Stimulated activated CD4-positive, alpha-beta T cell treated with anti-CD3 and anti-CD28 coated beads, Interleukin-15, amount 100 ng/mL, for 1 hour (primary cell): ENCODE measurements at places on chromosomes 1 and 21.

DNA sequence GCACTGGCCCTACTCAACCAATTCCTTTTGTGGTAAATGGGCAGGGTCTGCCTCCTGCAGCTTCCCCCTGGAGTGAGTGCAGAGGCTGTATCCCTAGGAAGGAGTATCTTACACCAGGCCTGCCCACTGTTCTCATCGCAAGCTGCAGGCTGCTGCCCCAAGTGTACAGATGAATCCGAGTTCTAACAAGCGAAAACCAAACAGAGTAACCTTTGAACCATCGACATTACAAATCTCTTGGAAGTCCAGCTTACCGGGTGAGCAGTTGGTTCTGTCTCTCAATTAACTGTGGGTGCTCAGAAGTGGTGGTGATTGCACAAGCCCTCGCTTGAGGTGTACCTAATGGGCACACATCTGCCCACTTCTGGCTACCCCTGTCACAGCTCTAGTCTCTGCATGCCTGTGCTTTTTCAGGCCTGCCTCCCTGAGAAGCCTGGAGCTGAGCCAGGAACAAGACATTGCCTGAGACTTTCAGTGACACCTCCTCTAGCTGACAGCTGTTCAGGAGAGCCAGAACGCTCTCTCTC, 22.7 kb downstream of the INAVA start:
- no peak for DNase-seq

DNA sequence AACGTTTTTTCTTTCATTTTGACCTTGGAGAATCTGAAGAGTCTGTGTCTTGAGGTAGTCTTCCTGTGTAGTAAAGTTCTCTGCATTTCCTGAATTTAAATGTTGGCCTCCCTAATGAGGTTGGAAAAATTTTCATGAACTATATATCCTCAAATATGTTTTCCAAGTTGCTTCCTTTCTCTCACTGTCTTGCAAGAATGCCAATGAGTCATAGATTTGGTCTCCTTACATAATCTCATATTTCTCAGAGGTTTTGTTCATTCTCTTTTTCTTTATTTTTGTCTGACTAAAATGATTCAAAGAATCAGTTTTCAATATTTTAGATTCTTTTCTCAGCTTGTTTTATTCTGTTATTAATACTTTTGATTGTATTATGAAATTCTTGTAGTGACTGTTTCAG, 87.6 kb downstream of the DRAM2 start:
- DNase-seq = no peak

- DNase-seq = no peak
Observed at GRCh38 chr1:227912866-227913265, 34.9 kb downstream of the WNT9A start.

DNA sequence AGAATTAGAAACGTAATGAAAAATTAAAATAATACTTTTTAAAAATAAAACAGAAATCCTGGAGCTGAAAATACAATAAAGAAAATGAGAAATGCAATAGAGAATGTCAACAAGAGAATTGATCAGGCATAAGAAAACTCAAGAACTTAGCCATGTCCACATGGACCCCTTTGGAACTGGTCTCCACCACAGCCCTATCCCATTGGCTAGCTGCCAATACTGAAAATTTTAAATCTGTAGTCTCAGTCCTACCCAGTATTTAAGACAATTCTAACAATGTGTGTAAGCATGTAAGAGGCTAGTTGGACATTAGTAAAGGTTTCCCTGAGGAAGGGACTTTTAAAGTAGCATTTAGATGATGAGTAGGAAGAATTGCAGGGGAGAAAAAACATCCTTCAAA, 25.8 kb upstream of the RRP15 start:
- DNase-seq = no peak

GRCh38 chr1:172211221-172211620, 209.3 kb upstream of the C1orf105 start:
- no peak for DNase-seq

DNA sequence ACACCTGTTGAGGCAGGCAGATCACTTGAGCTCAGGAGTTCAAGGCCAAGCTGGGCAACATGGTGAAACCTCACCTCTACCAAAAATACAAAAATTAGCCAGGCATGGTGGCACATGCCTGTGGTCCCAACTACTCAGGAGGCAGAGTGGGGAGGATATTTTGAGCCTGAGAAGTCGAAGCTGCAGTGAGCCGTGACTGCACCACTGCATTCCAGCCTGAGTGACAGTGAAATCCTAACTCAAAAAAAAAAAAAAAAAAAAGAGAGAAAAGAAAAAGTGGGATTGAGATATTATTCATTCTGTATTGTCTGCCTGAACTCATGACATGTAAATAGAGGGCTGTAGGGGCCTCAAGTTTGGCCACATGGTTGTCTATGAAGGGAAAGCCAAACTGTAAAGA, 37.3 kb downstream of the WNT2B start:
- DNase-seq = no peak

GRCh38 chr1:226086776-226087175, 24.3 kb downstream of the H3-3A start:
- no peak for DNase-seq

GRCh38 chr1:232978815-232979214, 28.4 kb downstream of the NTPCR start:
- DNase-seq = no peak

GRCh38 chr1:161330346-161330745, 16.2 kb downstream of the SDHC start:
- no peak for DNase-seq

DNA sequence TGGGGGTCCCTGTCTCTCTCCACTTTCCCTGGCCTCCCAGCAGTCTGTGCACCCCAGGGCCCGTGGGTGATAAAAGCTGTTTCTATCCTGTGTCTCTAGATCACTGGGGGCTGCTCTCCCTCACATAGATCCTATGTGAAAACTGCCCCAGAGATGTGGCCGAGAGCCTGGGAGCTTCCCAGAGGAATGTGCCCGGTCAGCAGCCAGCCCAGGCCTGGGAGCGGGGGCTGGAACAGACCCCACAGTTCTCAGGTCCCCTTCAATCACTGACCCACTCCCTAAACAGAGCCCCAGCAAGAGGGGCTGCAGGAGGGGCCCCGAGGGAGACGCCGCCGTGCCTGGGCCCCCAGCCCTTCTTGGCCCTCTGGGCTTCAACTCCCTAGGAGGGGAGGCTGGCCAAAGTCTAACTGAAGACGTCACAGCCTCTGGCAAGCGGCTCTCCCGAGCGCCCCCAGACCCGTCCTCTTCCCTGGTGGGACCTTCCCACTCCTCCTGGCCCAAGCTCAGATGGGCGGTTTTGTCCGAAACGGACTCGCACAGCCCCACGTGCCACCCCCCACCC, 403 bp downstream of the MXRA8 start:
- no peak for DNase-seq
